ENCODE measurements at places on chromosomes 2 and 18.

- no peak for DNase-seq
Observed at GRCh38 chr2:186445506-186445905, 40.6 kb upstream of the ZC3H15 start.

- peak; percentile 47 for DNase-seq
Observed at GRCh38 chr2:110116033-110116710, 550 bp upstream of the MALL start.

GRCh38 chr2:217218269-217219163 lies 358.7 kb upstream of the TNP1 start:
- no peak for DNase-seq

DNA sequence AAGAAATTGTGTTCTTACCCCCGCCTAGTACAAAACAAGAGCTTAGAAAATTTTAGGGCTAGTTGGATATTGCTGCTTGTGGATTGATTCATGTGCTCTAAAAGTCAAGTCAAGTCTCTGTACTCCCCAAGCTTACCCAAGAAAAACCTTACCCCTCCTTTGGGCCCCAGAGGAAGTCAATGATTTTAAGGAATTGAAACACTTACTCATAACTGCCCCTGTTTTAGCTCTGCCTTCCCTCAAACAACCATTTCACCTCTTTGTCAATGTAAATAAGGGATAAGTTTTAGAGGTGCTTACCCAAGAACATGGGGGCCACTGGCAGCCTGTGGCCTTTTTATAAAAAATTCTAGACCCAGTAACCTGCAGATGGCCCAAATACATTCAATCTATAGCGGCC lies 136.6 kb upstream of the RMP24 start:
- no peak for DNase-seq

GRCh38 chr2:143246815-143247744 lies 117.9 kb downstream of the ARHGAP15 start:
- no peak for DNase-seq

DNA sequence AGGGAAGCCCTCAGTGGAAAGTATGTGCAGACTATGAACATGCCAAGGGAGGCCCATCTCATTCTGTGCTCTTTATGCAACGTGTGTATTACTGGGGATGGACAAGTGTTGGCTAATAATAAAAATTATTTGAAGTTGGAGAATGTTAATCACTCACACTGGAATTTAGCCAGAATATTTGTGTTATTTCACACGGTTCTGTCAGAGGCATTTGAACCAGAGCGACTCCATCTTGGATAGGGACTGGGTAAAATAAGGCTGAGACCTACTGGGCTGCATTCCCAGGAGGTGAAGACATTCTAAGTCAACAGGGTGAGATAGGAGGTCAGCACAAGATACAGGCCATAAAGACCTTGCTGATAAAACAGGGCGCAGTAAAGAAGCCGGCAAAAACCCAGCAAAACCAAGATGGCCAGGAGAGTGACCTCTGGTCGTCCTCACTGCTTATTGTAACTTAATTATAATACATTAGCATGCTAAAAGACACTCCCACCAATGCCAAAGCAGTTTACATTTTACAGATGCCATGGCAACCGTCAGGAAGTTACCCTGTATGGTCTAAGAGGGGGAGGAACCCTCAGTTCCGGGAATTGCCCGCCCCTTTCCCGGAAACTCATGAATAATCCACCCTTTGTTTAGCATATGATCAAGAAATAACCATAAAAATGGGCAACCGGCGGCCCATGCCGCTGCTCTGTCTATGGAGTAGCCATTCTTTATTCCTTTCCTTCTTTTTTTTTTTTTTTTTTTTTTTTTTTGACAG lies 2.6 kb upstream of the FZD5 start:
- DNase-seq = no peak

DNA sequence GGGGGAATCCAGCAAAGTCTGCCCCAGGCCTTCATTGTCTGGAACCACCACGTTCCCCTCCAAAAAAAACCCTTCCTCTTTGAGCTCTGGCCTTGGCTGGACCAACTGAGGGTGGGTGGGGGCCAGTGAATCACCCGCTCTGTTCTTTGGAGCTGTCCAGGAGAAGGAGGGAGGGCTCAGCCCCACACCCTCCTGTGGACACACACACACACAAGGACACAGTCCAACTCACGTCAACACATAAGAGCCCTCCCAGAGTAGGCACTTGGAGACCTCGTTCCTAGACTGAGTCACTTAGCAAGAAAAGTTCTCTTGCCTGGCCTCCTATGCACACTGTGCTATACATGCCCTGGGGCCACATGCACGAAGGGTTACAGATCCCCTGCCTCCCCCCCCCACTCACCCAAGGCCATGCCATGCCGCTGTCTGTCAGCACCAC lies 1.2 kb upstream of the TNS1 start:
- DNase-seq = no peak

DNA sequence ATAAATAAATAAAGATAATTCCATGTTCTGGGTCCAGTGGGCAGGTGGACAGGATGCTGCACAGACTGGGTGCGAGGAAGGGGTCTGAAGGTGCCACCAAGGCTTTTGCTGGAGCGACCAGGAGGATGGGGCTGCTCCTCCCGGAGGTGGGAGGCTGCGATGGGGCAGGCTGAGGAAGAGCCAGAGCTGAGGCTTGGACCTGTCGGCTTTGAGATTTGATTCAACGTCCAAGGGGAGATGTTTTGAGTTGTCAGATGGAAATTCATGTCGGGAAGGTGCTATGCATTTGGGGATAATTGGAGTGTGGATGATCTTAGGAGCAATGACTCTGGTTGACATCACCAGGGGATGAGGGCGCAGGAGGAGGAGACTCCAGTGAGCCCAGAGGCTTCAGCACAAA lies 11.7 kb downstream of the ALLC start:
- no peak for DNase-seq

DNA sequence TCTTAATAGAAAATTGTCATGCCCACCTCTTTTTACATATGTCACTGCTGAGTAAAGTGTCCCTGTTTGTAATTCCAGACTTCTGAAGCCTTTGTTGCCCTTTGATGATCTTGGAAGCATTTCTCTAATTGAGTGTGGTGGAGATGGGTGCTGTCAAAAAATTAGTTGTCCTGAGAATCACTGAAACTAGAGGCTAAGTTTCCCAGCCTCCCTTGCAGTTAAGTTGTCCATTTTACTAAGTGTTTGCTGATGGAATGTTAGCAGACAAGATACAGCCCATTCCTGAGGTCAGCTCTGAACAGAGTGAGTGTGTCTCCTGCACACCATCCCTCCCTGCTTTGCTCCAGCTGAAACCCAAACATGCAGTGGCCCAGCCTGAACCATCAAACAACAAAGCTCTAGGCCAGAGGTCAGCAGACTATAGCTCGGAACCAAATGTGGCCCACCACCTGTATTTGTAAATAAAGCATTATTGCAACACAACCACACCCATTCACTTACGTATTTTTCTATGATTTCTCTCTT lies 28.1 kb upstream of the TMEM177 start:
- DNase-seq = no peak

GRCh38 chr2:7860693-7861092 lies 821.2 kb upstream of the ID2 start:
- DNase-seq = no peak

DNA sequence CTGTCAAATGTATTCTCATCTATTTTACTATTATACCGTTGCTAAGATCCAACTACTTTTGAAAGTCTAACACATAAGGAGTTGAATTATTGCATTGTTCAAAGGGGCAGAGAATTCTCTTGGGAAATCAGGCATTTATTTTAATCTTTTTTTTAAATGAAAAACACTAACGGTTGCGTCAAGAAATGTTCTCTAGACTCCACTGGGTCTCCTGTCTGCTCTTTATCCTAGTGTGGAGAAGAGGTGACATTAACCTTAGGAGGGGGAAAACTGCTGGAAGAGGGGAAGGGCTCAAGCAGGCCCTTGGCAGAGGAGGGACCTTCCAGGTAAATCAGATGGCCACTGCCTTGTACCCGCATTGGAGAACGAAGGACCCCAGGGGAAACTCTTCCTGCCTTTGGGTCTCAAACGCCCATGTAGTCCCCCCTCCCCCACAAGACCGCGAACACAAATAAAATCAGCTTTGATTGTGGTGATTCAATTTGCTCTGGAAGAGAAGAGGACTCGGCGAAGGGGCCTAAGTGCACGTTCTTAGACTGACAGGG lies 1.1 kb upstream of the APCDD1 start:
- no peak for DNase-seq

- DNase-seq = no peak
Observed at GRCh38 chr2:198017068-198017467, 212.7 kb downstream of the PLCL1 start.

DNA sequence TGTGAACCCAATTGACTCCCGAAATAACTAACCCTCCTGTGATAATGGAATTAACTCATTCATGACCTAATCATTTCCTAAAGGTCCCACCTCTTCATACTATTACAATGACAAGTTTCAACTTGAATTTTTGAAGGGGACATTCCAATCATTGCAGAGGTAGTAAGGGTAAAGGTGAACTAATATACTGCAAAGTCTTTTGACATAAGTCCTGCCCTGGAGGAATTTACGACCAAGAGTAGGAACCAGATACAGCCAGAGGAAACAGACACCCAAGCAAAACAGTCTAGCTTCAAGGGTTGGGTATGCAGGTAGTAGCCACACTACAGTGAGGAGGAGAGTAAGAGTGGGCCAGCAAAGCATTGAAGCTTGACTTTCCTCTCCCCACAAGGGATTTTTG lies 1.2 kb upstream of the SRBD1 start:
- DNase-seq = no peak

GRCh38 chr2:127389778-127390435 lies 2.1 kb upstream of the MAP3K2 start:
- no peak for DNase-seq

GRCh38 chr2:165610591-165611029 lies 141.1 kb downstream of the CSRNP3 start:
- peak; percentile 14 for DNase-seq

All from HEK293T (cell line).